ENCODE measurements at places on chromosomes 1 and 21.

- no peak for DNase-seq
These were observed 27.4 kb downstream of the PRKACB start for GRCh38 chr1:84171481-84171880.

DNA sequence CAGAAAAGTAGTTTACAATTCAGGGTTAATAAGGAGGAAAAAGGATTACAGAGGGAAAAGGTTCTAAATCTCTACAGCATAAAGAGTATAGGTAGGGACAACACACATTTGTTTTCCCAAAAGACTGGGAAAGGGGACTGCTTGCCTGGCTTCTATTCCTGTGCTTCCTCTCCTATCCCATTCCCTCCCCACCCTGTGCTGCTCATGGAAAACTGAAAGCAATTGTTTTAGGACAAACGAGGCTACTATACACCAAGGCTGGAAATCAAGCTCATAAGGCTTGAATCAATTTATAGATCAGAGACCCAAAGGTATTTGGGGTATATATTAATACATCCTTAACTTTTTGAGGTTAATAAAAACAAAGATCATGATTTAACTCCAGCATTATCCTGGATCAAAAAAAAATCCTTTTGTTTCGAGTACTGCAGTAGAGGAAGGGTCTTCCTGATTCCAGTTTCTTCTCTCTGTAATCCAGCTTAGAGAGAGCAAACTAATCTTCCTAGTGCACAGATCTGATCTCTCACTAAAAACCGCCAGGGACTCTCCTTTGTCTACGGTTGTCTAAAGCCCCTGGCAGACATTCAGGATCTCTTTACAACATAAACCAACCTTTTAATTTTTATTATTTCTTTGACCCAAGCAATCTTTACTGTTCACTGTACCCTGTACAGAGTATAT, 37.4 kb upstream of the A3GALT2 start:
- no peak for DNase-seq

DNA sequence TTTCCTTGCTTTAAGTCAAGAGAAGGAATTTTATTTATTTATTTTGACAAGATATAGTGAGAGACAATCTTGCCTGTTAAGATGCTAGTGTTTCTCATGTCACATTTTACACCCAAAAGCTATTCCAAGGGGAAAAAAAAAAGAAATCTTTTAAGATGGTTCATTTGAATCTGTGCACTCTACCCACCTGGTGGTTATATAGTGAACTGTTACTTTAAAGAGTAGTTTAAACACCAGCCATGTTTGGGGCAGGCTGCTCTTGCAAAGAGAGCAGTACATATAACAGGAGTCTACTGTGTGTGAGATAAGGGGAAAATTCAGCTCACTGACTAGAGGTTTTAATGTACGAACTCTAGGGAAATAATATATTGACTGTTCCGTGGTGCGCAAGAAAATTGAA, 3.3 kb upstream of the ELAVL4 start:
- no peak for DNase-seq

- no peak for DNase-seq
These were observed 4.8 kb downstream of the SETD4 start for GRCh38 chr21:36055551-36055950.

- no peak for DNase-seq
These were observed 212.0 kb downstream of the PRDM2 start for GRCh38 chr1:13911697-13912619.
